Stimulated activated CD8-positive, alpha-beta memory T cell treated with anti-CD3 and anti-CD28 coated beads, Interleukin-15, amount 100 ng/mL, for 4 hours (primary cell): ENCODE measurements at places on chromosomes 6 and 20.

- no peak for DNase-seq
These were observed 9.0 kb upstream of the HDAC2 start for GRCh38 chr6:113979937-113980336.

DNA sequence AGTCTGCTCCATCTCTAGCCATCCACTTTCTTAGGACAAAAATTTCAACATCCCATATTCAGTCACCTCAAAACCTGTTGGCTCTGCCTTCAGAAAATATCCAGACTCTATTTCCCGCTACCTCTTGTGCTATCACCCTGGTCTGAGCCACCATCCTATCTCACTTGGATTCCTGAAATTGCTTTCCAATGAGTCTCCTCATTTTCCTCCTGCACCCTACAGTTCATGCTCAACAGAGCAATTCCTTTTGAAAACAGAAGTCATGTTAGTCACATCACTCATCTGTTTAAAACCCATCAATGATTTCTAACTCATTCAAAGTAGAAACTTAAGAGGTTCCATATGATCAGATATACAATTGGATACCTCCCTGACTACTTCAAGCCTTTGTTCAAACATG lies 229.9 kb downstream of the ADGRG6 start:
- DNase-seq = no peak

DNA sequence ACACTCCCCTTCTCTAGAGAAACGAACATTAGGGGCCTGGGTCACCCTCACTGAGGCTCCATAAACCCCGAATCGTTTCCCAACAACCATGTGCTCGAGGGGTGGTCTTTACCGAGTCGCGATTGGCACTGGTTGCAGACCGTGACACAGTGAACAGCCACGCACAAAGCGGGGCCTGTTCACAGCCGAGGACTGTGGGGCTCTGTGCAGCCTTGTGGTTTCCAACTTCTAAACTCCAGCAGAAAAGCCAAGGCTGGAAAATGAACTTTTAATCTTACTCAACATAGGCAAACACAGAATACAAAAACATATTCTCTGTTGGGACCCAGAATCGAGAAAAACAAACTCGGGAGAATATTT lies 19.0 kb downstream of the RRBP1 start:
- DNase-seq = no peak

DNA sequence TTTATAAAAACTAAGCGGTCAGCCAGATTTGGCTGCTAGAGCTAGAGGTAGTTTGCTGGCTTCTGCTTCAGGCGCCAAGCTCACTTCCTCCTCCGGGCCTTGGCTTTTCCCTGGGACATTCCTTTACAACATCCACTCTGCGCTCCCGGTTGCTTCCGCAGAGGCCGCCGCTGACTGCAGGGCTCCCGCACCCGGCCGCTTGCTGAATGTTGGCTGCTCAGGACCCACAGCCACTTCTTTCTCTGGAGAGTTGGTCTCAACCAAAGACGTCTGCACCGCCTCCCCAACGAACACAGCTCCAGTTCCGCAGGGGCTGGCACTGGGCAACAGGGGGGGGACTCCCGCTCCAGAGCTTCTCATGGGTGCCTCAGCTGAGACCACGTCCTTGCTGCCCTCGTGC lies 282.8 kb downstream of the TFAP2C start:
- no peak for DNase-seq

- no peak for DNase-seq
These were observed 15.7 kb upstream of the POU5F1 start for GRCh38 chr6:31186052-31186734.

GRCh38 chr6:4929097-4929718 lies 74.6 kb downstream of the RPP40 start:
- DNase-seq = no peak

- no peak for DNase-seq
These were observed 79.8 kb downstream of the KIF13A start for GRCh38 chr6:17907406-17908229.

GRCh38 chr6:147974376-147974775 lies 368.3 kb upstream of the SASH1 start:
- no peak for DNase-seq

DNA sequence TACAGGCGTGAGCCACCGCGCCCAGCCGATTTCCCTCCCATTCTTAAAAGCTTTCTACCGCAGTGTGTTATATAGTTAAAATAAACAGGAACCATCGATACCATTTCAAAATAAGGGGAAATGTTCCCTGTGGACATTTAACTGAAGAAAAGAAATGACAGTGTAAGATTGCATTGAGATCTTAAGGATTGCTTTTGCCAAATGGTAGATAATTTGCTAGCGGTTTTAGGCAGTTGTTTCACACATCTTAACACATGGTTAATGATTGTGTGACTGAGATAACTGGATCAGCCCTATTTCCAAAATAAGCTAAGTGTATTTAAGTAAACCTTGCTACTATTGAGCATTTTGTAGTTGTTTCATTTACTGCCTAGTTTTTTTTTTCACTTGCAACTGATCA lies 15.6 kb downstream of the STX16 start:
- DNase-seq = no peak

DNA sequence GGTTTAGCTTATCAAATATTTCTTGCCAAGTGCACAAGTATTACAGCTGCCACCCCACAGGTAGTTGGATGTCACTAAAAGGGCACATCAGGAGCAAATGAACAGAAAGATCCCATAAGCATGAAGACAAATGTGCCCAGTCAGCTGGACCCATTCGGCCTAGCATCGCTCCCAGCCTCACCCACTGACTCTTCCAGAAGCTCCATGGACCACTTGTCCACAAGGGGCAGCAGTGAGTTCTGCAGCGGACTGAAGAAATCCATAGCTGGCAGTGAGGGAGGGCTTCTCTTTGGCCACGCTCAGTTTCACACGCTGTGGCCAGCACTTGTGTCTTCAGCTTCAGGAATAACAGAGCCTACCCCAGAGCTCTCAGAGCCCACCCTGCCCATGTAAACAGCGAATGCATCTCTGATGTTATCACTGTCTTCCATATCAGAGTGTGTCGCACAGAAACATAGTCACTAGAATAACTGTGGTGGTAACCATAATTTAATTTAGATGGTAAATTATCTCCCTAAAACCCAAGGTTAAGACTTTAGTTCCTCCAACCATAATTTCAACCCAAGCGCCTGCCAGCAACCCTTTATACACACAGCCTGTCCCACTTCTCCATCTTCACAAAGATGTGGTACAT lies 15.8 kb downstream of the CGA start:
- no peak for DNase-seq

DNA sequence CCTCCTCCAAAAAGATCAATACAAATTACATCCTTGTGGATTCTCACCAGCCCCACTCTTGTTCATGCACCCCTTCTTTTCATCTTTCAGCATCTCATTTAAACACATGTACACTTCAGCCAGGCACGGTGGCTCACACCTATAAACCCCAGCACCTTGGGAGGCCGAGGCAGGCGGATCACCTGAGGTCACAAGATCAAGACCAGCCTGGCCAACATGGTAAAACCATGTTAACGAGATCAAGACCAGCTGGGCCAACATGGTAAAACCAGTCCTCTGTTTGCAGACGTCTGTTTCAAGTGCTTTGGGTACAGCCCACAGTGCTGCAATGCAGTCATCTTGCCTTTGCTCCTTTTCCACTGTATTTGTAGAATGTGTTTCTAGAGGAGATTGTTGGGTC lies 45.3 kb downstream of the ZMYND8 start:
- no peak for DNase-seq

GRCh38 chr6:140156131-140156530 lies 781.7 kb upstream of the CITED2 start:
- DNase-seq = no peak

DNA sequence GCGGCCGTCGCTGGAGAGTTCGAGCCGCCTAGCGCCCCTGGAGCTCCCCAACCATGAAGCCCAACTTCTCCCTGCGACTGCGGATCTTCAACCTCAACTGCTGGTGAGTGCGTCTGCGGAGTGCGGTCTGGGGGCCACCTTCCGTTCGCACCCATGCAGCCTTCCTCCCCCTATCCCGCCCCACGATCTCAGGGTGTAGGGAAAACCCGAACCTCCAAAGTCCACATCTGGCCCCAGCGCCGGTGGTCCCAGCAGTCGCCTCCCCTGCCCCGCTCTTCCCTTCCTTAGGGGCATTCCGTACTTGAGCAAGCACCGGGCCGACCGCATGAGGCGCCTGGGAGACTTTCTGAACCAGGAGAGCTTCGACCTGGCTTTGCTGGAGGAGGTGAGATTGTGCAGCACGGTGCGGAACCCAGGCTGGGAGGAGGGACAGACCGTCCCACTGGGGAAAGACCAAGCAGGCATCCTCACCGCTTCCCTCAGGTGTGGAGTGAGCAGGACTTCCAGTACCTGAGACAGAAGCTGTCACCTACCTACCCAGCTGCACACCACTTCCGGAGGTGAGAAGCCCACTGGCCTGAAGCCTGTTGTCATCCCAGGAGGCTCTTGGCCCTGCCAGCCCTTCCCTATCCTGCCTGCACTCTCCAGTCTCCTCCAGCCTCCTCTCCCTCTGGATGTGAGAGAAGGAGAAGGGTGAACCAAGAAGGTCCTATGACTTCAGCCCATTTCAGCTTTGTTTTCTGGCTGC lies 719 bp downstream of the SMPD2 start:
- no peak for DNase-seq

DNA sequence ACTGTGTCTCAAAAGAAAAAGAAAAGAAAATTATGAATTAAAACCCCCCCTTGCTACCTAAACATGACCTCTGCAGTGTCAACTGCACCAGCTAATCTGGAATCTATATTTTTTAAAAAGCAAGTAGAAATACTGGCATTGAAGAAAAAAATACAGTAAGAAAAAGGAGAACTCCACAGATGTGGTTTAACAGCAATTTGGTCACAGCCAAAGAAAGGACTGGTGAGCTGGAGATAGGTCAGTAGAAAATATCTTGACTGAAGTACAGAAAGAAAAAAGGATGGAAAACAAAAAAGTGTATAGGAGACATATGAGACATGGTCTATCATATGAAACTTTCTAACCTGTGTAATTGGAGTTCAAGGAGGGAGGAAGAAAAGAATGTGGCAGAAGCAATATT lies 44.1 kb upstream of the ERVFRD-1 start:
- no peak for DNase-seq

DNA sequence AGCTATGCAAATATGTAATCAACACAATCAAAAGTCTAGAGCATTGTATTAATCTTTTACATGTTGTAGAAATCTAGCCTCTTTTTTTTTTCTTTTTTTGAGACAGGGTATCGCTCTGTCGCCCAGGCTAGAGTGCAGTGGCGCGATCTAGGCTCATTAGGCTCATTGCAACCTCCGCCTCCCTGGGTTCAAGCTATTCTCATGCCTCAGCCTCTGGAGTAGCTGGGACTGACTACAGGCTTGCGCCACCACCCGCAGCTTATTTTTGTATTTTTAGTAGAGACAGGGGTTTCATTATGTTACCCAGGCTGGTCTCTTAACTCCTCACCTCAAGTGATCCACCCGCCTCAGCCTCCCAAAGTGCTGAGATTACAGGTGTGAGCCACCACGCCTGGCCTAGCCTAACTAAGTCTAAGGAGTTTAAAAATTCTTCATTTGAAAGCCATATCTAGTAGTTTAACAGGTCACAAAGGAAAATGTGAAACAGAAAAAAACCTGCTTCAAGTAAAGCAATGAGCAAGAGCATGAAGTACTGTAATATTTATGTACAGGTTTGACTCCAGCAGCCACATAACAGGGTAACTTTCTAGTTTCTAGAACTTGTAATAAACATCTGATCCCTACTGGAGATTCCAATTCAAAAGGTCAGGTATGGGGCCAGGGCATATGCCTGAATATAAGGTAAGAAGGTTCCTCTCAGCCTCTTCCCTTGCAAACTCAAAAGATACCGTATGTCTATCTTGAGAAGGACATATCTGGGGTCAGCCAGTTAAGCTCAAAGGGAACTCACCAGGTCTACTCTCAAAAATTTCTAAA lies 4.4 kb downstream of the CPNE1 start:
- DNase-seq = no peak
